ENCODE measurements at places on chromosomes 3 and 15. TPM values are rescaled to one million over a fixed set of nuclear protein-coding genes. Genes with fewer than 3 reads are reported as not detected.

- H3K27me3 ChIP-seq = no peaks in the 10 kb centered on the region
- H3K4me3 ChIP-seq = no peak overlapping the region
- H3K27ac ChIP-seq = no peak overlapping the region
- no peaks in the 10 kb centered on the region for H3K4me1 ChIP-seq
Observed at GRCh38 chr15:98614681-98615080, 33.7 kb upstream of the IGF1R start.

- H3K4me1 ChIP-seq = peaks cover 18% of the 10 kb centered on the region
- H3K4me3 ChIP-seq = peak overlapping the region; percentile 36
- no peak overlapping the region for H3K27ac ChIP-seq
- no peaks in the 10 kb centered on the region for H3K36me3 ChIP-seq
- DNase-seq = peak; percentile 3
- H3K27me3 ChIP-seq = peaks cover 21% of the 10 kb centered on the region
Observed at GRCh38 chr3:102715030-102715697, 280.3 kb downstream of the ZPLD1 start.

- peak overlapping the region; percentile 17 for H3K27ac ChIP-seq
- H3K27me3 ChIP-seq = peaks cover 5% of the 10 kb centered on the region
- peaks cover 8% of the 10 kb centered on the region for H3K36me3 ChIP-seq
Observed at GRCh38 chr3:107938143-107938542, 152.7 kb downstream of the CD47 start.

DNA sequence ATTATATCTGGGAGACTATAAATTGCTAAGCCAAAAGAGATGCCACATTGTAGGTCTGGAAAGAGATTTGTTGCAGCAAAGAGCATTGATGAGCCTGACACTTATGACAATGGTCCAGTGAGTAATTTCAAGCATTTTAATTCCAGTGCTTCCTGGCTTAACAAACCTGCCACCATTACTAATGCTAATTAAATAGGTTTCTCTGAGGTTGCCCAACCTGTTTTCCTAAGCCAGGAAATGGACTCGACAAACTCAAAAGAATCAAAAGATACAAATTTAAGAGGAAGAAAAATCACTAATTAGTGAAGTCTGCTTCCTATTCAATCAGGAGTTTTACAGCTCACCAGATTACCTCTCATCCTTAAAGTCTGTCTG, 36.7 kb upstream of the CTDSPL start:
- peaks cover 10% of the 10 kb centered on the region for H3K27me3 ChIP-seq
- no peak for DNase-seq
- H3K4me3 ChIP-seq = no peak overlapping the region
- no peaks in the 10 kb centered on the region for H3K4me1 ChIP-seq
- no peak overlapping the region for H3K27ac ChIP-seq
- no peaks in the 10 kb centered on the region for H3K36me3 ChIP-seq

DNA sequence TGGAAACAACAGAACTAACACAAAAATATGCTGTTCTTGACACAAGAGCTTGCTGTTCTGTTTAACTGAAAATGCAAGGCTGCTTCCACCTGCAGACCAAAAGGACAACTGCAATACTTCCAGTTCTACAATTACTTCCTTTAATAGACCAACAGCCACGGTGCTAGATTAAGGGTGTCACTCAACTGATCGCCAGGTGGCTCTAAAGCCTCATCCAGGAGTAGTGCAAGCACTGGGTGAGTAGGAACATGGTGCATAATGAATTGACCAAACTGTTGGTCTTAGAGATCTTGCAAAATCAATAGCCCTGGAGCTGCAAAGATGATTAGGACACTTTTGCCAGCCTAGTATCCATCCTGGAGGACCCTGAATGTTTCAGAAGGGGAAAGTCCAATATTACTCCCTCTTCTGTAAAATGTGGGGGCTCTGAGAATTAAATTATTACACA, 3.6 kb upstream of the CLDN16 start:
- no peak overlapping the region for H3K4me3 ChIP-seq
- no peaks in the 10 kb centered on the region for H3K36me3 ChIP-seq
- DNase-seq = no peak
- peaks cover 7% of the 10 kb centered on the region for H3K27me3 ChIP-seq
- H3K27ac ChIP-seq = no peak overlapping the region
- H3K4me1 ChIP-seq = peaks cover 15% of the 10 kb centered on the region

DNA sequence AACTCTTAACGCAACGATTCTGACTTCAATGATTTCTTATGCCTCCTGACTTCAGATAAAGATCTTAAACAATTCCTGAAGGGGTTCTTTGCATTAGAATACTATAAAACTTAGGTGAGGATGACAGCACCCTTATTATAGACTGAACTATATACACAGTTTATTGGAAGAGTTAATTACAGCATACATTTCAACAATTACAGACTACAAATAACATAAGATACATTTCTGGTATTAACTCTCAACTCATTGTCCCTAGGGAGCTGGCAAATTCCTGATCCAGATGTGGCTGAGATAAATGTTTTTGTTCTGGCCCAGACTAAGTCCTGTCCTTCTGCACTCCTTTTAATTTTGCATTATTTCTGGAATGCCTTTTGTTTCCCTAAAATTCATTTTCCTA, 155.5 kb upstream of the TMC3 start:
- H3K27ac ChIP-seq = no peak overlapping the region
- peaks cover 6% of the 10 kb centered on the region for H3K27me3 ChIP-seq
- H3K4me1 ChIP-seq = no peaks in the 10 kb centered on the region
- H3K36me3 ChIP-seq = no peaks in the 10 kb centered on the region
- no peak for DNase-seq

DNA sequence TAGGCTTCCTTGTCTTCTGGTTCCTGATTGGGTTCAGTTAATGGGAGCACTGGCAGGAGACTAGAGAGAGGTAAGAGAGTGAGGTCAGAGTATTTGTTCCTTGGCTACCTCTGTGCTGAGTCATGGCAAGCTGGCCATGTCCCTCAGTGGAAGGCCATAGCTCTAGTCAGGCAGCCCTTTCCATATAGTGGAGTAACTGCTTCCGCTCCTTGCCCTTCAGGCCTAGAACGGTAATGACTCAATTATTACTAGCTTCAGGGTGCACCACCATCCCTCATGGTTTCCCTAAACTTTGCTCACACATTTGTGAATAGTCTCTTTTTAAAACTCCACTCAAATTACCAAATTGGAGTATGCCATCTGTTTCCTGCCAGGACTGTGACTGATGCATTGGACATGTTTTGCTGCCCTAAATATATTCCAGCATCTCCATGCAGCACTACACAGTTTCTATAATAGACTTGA, 10.5 kb upstream of the ANO10 start:
- peaks cover 16% of the 10 kb centered on the region for H3K27me3 ChIP-seq
- H3K27ac ChIP-seq = no peak overlapping the region
- no peak overlapping the region for H3K4me3 ChIP-seq
- H3K36me3 ChIP-seq = no peaks in the 10 kb centered on the region
- DNase-seq = no peak

GRCh38 chr15:42001236-42001635, 19.6 kb downstream of the PLA2G4E start:
- H3K4me1 ChIP-seq = no peaks in the 10 kb centered on the region
- DNase-seq = no peak
- H3K27me3 ChIP-seq = no peaks in the 10 kb centered on the region
- H3K27ac ChIP-seq = no peak overlapping the region
- H3K4me3 ChIP-seq = no peak overlapping the region

Gene RYR3
- total RNA-seq = not detected

Measured in activated T-cell treated with anti-CD3 and anti-CD28 coated beads, Interleukin-2, amount 50 U/mL, for 72 hours (primary cell).